NCI-H1930 (cell line): ENCODE measurements at places on chromosomes 3 and 15.

DNA sequence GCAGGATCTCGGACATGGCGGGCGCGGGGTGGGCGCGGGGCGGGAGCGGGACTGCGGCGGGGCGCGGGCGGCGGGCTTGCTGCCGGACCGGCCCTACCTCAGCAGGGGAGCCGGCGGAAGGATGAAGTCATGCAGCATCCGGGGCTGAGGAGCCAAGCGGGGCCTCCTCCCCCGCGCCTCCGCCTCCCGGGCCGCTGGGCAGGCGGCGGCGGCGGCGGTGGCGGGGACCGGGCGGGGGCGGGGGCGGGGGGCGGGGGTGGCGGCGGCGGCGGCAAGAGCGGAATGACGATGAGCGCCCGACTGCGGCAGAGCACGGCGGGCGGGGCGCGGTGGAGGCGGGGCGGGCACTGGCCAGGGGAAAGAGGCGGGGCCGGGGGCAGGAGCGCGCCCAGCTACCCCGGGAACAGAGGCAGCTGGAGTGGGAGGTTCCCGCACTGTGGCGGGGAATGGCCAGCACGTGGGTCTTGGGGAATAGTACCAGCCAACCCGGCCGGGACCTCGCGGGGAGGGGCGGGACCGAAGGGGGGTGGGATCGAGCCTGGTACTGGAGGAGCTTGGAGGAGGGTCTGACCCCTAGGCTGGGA, at the start of gene CAMK2N2:
Gene CAMK2N2, minus strand, starts transcription at position 284 of the 584 bp plus-strand sequence. Its CDS starts 268 bp downstream, at position 16.
- peak; percentile 84 for DNase-seq

- DNase-seq = no peak
Measured at GRCh38 chr15:59976480-59977271, 27.4 kb upstream of the FOXB1 start.

- DNase-seq = no peak
Measured at GRCh38 chr3:4731543-4732111, 238.5 kb downstream of the ITPR1 start.

DNA sequence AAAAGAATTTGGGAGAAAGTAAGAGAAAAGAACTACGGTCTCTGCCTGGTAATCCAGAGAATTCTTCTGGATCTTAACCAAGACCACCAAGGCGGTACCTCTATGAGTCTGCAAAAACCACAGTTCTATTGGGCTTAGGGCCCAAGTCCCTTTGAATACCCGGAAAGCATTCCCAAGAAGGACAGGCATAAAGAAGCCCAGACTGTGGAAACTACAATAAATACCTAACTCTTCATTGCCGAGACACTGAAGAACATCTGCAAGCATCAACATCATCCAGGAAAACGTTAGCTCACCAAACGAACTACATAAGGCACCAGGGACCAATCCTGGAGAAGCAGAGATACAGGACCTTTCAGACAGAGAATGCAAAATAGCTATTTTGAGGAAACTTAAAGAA, 162.3 kb upstream of the TMC3 start:
- no peak for DNase-seq

- no peak for DNase-seq
Measured at GRCh38 chr3:52299879-52300611, 12.4 kb downstream of the GLYCTK start.

DNA sequence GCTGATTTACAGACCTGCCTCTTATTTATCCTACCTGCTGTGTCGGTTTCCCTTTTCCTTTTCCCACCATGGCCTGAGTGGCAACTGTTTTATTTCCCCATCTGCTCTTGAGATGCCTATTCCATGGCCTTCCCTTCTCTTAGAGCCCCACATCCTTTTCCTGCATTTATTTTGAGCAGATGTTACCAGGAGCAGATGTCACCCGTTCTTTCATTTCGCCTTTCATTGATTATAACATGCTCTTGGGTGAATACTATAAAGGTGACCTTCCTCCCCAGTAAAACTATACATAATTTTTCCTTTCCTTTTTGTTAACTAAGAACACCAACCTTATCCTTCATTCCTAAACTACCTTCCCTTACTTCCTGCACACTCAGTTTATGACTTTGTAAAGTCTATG, 8.5 kb upstream of the P2RY1 start:
- no peak for DNase-seq

DNA sequence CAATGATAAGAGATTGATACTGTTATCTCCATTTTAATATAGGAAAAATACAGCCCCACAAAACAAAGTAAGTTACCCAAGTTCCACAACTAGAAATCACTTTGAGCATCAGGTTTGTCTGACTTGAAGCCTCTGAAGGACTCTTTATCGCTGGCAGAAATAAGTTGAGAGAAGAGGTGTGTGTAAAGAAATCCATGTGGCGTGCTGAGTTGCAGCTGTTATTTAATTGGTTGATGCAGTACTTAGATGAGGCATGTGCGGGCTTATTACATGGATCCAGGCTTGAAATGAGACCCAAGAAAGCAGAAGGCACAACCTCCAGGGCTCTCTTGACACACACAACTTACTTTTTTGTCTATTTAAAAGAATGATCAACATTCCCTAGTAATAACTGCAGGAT, 221.3 kb downstream of the PDZRN3 start:
- no peak for DNase-seq
